Activated naive CD4-positive, alpha-beta T cell treated with anti-CD3 and anti-CD28 coated beads, Interleukin-2, amount 50 U/mL, for 16 hours (primary cell): ENCODE measurements at places on chromosomes 1 and 21.

GRCh38 chr1:44785501-44786137 lies 2.4 kb downstream of the BEST4 start:
- no peak for DNase-seq

- no peak for DNase-seq
These were observed 2.8 kb downstream of the TNFRSF8 start for GRCh38 chr1:12065872-12066271.

DNA sequence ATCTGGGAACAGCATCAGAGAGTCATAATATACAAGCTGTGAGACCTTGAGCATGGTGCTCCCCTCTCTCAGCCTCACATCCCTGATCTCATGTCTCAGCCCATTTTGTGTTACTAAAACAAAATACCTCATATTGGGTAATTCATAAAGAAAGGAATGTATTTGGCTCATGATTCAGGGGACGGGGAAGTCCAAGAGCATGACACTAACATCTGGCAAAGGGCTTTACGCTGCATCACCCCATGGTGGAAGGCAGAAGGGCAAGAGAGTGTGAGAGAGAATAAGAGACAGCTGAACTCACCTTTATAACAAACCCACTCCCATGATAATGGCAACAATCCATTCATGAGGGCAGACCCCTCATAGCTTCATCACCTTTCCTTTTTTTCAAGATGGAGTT lies 36.5 kb downstream of the RNASEL start:
- no peak for DNase-seq

GRCh38 chr21:34845521-34846451 lies 177.0 kb downstream of the CLIC6 start:
- DNase-seq: no peak

DNA sequence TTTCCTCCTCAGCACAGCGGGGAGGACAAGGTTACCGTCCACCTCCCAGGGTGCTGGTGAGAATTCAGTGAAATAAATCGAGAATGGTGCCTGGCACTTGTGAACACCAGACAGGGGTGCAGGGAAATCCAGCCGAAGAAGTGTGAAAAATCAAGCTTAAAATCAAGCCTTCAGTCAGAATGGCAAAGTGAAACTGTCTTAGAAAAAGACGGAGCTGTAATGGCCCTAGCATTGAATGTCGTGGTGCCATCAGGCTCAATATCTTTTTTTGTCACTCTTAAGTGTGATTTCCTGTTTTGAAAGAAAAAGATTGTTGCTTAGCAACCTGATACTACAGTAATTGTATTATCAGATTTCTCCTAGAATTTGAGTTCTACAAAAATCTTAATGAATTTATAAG lies 22.1 kb downstream of the EDARADD start:
- DNase-seq: no peak

DNA sequence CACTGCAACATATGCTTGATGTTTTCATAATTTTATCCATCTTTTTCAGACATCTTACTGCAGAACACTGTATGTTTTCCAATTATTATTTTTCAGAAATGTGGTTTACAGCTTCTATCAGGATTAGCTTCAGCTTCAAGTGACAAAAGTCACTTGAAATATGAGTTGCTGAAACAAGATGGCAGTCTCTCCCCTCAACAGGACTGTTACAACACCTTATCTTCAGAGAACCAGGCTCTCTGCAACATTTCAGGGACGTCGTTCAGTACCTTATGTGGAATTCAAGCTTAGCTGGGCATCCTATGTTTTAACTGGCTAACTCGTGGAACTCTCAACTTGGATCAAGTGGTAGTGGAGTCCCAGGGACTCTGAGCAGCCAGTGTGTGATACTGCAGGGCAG lies 2.0 kb upstream of the UBE2G2 start:
- DNase-seq: no peak

GRCh38 chr21:22476726-22477646 lies 1478.8 kb downstream of the NCAM2 start:
- no peak for DNase-seq

GRCh38 chr1:172928412-172928811 lies 122.3 kb downstream of the TNFSF18 start:
- DNase-seq: no peak

DNA sequence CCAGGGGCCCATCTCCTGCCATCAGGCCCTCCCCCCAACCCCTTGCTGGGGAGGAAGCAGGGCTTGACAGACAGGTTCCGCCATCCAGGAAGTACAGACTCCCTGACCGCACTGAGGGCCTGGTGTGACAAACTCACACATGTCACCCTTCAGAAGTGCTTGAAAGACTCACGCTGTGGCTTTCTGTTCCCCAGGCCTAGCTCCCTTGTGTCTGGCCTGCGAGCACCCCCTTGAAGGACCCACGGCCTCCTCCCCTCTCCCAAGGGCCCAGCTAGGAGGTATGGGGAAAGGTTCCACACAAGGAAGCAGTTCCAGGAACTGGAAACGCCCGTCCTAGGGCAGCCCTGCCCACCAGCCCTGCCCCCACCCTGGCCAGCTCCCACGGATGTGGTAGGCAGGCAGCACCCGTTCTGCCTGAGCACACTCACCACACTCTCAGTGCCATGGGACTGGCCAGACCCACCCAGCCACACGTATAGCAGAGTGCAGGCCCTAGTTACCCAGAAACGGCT lies 26.7 kb downstream of the SLC2A1 start:
- peak; percentile 62 for DNase-seq

- no peak for DNase-seq
These were observed 19.9 kb downstream of the FBXO28 start for GRCh38 chr1:224133741-224134299.

DNA sequence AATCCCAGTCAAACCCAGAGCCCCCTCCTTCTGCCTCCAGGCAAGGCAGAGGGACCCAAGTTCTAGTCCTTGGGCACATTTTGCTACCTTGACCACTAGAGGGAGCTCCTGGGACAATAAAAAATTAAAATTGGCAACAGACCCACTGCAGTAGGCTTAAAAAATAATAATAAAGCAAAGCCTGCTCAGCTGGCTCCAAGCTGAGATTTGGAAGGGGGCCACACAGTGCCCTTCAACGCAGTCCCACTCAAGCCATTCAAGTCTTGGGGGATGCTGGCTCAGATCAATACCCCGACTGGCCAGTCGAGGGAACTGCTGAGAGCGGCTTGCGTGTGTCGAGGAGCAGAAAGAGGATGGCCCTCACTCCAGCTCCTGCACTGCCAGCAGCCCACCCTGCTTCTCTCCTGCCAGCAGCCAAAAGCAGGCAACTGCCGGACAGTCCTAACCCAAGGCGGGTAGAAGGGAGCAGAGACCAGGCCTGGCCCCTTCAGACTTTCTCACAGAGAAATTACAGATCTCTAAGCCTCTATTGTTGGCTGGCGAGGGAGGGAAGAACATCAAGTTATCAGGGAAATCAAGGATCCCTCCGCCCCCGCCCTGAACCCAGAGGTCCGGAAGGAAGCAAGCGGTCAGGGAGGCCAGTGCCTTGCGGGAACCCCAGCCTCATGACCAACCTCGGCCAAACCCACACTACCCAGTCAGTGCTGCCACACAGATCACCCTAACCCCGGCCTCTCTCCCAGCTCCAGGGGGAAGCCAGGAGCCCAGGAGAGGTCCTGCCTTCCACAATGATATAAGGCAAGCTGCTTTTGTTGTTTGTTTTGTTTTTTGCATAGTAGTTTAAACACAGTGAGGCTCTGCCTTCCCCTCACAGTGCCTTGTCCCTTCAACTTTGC lies 4.9 kb upstream of the ALDH4A1 start:
- DNase-seq: peak; percentile 55

DNA sequence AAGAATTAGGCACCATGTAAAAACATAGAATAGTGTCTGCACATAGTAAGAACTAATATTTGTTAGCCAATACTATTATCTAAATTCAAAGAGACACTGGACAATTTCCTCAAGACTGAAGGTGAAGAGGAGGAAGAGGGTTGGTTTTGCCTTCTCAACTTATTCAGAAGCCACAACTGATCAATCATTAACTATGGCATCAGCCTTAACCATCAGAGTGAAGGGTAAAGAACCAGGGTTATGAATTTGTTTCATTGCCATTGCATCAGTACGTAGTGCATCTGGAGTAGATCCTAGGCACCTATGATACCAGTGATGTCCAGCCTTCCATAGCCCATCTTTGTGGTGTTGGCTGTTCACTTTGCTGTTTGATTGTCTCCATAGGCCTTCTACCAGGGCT lies 421.7 kb upstream of the DEPDC1 start:
- DNase-seq: no peak

DNA sequence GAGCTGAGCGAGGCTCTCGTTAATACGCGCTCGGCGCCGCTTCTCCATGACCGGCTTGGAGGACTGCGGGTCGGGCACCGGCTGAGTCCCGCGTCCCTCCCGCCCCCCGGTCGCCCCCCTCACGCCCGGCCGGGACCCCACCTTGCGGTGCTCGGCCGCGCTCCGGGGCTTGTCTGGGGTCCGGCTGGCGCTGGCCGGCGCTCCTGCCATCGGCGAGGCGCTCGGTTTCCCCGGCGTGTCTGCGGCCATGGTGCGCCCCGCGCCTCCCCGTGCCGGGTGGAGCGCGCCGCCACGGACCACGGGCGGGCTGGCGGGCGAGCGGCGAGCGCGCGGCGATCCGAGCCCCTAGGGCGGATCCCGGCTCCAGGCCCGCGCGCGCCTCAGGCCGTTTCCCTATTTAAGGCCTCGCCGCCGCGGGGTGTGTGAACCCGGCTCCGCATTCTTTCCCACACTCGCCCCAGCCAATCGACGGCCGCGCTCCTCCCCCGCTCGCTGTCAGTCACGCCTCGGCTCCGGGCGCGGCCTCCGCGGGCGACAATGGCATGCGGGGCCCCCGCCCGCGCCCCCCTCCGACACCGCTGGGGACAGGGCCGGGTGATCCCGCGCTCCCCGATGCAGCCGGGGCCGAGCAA lies at the start of gene HES4:
Gene HES4, minus strand, starts transcription at position 373 of the 632 bp plus-strand sequence. Its CDS starts 124 bp downstream, at position 249.
- peak; percentile 78 for DNase-seq

GRCh38 chr1:192592517-192592916 lies 16.9 kb downstream of the RGS1 start:
- no peak for DNase-seq

DNA sequence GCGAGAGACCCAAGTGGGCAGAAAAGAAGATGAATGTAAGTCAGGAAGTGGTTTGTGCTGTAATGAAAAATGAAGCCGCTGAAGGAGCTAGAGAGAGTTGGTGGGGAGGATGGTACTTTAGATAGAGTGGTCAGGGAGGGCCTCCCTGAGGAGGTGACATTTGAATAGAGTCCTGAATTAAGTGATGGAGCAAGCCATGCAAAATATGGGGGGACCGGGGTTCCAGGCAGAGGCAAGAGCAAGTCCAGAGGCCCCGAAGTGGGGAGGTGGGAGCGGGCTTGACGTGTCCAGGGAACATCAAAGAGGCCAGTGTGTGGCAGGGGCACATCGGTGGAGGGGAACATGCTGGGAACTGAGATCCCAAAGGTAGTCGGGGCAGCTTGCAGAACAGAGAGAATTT lies 43.1 kb downstream of the OPRD1 start:
- no peak for DNase-seq

DNA sequence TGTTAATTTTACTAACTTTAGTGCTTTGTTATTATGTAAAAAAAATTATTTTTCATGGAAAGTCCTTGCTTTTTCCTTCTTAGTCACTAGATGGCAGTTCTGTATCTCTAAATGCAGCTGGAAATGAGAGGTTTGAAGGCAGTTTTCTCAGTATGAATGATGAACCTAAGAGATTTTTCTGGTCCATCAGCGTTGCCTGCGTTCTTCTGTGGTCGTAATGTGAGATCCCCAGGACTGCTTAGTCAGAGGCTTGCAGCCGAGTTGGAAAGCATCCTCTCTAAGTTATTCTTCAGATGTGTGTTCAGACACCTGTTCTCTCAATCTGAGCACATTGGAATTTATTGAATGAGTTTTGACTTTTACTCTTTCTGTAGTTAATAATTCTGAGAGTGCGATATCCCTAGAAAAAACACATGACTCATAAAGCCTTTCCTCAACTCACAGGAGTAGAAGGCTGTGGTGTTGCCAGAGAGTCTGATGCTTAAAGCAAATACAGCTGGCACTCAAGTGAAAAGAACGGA lies 99.3 kb downstream of the FMN2 start:
- DNase-seq: no peak

DNA sequence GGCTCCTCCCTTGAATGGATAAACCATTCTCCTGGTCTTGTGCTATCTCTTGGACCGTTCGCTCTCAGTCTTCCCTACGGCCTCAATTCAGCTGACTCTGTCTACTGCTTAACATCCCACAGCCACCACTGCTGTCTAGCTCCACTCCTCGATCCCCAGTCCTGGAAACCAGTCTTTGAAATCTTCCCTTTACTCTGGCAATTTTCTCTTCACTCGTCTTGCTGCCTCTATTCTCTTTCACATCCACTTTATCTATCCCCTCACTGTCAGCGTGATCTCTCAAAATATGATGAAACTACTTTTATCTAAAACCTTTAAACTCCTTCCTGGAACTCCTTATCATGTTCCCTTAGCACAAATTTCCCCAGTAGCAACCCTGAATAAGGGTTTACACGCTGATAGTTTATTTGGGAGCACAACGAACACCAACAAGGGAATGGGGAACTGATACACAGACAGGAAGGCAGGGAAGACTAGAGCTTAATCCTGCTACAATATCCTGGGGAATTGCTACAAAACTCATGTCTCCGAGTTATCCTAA lies 131.6 kb upstream of the SAMSN1 start:
- DNase-seq: no peak

DNA sequence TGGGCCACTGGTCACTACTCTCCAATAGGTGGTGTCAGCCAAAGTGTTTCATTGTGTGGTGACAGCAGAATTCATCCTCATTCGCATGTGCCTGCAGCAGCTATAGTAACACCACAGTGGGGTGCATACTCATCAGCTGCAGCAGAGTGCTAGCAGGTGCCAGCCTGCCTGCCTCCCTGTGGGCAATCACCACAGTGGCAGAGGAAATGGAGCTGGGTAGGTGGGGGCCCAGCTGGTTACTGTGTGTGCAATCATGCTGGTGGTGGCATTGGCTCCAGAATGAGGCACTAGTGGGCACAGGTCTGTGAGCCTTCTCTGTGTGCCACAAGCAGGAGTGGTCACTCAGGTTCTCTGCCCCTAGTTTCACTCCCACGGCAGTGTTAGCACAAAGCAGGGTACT lies 579.2 kb downstream of the PTPRC start:
- DNase-seq: no peak

DNA sequence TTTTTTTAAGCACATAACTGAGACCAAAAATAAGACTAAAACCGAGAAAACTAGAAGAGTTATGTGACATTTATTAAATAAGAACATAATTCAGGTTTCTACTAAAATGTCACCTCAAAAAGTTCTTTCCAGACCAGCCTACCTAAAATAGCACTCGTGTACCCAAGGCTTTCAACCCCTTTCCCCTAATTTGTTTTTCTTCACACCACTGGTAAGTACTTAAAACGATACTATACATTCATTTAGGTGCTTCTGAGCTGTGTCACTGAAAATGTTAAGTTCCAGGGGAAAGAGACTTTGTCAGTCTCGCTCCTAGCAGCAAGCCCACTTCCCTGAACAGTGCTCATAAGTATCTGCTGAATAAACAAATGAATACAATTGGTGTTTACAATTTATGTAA lies 6.8 kb downstream of the RRAGC start:
- DNase-seq: no peak

GRCh38 chr1:11391886-11392285 lies 87.1 kb upstream of the DISP3 start:
- DNase-seq: no peak

- DNase-seq: peak; percentile 24
These were observed 1.0 kb downstream of the RNF220 start for GRCh38 chr1:44405798-44406736.

- no peak for DNase-seq
These were observed 8.1 kb downstream of the ARF1 start for GRCh38 chr1:228090613-228091081.
